Activated CD8-positive, alpha-beta T cell treated with anti-CD3 and anti-CD28 coated beads, Interleukin-2, amount 10 ng/mL, durations not matched to agents 7 days and 5 days (primary cell): ENCODE measurements at places on chromosomes 7 and 10.

- DNase-seq, result no peak
These were observed 141.3 kb downstream of the GRK5 start for GRCh38 chr10:119348516-119349240.

DNA sequence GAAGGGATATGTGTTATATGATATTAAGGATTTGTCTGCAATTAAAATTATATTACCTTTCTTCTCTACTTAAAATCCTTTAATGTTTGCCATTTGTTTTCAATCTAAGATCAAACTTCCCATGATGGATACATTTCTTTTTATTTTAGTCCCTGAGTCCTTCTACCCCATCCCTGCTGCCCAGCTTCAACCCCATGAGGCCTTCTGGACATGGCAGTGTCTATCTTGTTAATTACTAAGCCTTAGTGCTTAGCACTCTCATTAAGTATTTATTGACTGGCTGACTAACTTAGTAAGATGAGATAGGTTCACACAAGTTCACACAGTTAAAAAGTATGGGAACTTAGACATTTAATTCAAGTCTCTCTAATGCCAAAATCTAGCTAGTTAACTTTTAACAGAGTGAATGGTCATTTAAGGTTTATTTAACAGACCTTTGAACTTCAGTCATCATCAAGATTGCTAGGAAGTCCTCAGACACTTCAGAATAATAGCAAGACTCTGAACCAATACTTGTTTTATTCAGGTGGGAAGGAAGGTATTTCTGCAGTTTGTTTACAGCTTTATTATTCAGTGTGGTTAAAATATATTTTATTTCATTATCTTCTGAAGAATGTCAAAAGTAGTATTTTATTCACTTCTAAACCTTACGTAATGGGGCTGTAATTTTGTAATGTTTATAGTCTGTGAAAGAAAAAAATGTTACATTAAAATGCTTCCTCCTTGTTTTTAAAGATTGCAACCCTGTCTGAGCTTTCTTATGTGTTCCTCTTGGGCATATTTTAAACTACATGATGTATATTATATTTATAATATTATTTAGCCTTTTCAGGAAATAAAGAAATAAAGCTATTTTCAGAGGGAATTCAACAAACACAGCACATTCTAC lies 848.9 kb downstream of the REEP3 start:
- no peak for DNase-seq

DNA sequence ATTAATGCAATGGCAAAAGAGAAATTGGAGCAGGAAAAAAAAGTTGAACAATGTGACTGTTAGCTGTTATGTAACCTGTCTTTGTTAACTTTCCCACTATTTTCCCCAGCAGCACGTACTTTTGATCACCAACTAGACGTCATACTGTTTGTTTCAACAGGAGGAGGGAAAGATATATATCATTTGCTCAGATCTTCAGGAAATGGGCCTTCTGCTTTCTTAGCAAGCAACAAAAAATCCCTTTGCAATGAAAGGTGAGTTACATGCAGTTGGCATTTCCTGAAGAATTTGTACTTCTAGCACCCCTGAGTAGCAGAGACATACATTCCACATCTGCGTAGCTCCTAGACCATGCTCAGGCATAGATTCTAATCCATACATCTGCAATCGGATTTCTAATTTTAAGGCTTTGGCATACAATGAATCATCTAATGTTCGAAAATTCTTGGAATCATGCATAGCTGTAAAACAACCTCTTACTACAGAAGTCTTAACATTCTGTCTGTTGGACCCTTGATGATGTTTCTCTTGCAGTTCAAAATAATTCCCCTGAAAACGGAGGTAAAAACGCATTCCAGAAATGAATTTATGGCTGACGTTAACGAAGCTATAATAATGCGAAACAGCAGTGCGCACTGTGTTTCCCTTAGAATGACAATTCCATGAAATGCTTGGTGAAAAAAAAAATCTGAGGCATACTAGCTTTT lies 286.9 kb upstream of the MGMT start:
- DNase-seq, result no peak

- no peak for DNase-seq
These were observed 425.0 kb downstream of the PHTF2 start for GRCh38 chr7:78223598-78223997.

GRCh38 chr7:150838965-150839650 lies 13.2 kb upstream of the AOC1 start:
- no peak for DNase-seq

GRCh38 chr7:84786073-84786472 lies 400.8 kb downstream of the SEMA3D start:
- no peak for DNase-seq
